ENCODE measurements at places on chromosomes 1 and 21. TPM values are rescaled to one million over a fixed set of nuclear protein-coding genes. Genes with fewer than 3 reads are reported as not detected.

MATN1 gene
- polyA plus RNA-seq, result 0.44 TPM

C1orf141 gene
- polyA plus RNA-seq, result 2.3 TPM

ANKRD35 gene
- polyA plus RNA-seq, result 4.4 TPM

GPR37L1 gene
- polyA plus RNA-seq, result 0.11 TPM

CELA3B gene
- not detected for polyA plus RNA-seq

LAMC2 gene
- polyA plus RNA-seq, result 44.3 TPM

KRTAP10-5 gene
- polyA plus RNA-seq, result not detected

BTBD19 gene
- 22.4 TPM for polyA plus RNA-seq

MSH4 gene
- polyA plus RNA-seq, result 0.24 TPM

SPOCD1 gene
- polyA plus RNA-seq, result 0.38 TPM

OR2L13 gene
- polyA plus RNA-seq, result not detected

SLAMF6 gene
- 0.10 TPM for polyA plus RNA-seq

All from left lung (tissue), 14 donors.